ENCODE measurements at places on chromosomes 2 and 18.

GRCh38 chr2:18745431-18746272 lies 156.3 kb upstream of the NT5C1B start:
- DNase-seq = no peak

GRCh38 chr2:59857109-59857508 lies 696.3 kb downstream of the BCL11A start:
- DNase-seq = no peak

- no peak for DNase-seq
These were observed 314.8 kb upstream of the HS6ST1 start for GRCh38 chr2:128633501-128633900.

DNA sequence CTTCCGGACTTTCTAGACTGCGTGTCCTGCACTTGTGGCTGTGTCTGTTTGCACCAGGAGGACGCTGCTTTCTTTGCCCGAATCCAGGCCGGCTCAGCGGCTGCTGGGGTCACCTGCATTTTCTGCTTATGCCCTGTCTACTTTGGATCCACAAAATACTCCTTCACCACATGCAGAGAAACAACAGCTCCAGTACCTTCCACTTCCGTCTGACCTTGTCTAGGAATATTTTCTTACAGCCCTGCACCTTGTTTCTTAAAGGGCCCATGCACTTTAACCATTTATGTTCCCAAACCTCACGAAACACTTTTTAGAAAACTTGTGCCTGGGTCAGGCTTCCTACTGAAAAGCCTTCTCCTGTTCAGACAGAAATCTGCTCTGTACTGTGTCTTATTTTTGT lies 129.4 kb upstream of the NCK2 start:
- no peak for DNase-seq

DNA sequence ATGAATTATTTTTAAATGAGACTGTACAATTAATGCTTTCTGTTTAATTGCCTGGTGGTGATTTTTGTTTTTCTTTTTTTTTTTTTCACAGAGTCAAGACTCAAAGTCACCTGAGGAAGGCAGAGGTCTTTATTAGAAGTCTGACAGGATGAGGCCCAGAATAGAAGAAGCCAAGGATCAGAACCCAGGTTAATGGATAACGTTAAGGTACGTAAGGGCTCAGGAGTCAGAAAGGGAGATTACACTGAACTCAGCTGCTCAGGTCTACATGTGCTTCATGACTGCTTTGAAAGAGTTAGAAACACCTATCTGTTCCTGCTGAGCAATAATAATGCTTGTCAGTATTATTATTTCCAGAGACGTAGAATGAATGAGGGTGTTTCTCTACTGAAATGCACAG lies 196.5 kb downstream of the LRATD1 start:
- DNase-seq = no peak

Measured in RPMI8226 (cell line).